ENCODE measurements at places on chromosomes 16 and 17.

GRCh38 chr17:50149417-50150353 lies 792 bp downstream of the PPP1R9B start:
- no peak for DNase-seq

DNA sequence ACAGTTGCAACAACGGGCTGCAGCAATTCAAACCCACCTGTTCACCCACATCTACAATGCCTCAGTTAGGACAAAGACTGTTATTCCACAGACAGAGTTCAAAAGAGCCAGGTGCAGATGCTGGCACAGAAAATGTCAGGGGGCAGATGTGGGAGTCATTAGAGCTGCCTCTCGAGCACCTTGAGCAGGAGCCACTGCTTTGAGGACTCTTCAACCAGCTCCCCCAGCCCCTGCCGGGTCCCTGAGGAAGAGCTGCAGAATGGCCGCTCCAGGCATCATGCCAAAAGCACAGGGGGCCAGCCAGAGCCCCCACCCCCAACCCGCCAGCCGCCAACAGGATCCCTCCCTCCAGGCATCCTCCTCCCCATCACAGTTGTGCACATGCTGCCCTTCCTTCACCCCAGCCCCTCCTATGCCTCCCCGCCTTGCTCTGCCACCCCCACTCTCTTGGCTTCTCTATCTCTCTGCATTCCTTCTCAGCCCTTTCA lies 20.8 kb downstream of the C17orf67 start:
- DNase-seq, result no peak

- DNase-seq, result no peak
Measured at GRCh38 chr17:77303620-77304019, 162.9 kb downstream of the SEC14L1 start.

GRCh38 chr16:13607289-13607688 lies 312.7 kb upstream of the ERCC4 start:
- no peak for DNase-seq

GRCh38 chr17:29018788-29019474 lies 13.1 kb upstream of the SEZ6 start:
- no peak for DNase-seq

GRCh38 chr16:55572439-55572838 lies 6.0 kb downstream of the CAPNS2 start:
- DNase-seq, result no peak

- DNase-seq, result no peak
Measured at GRCh38 chr17:4534515-4534914, 20.7 kb downstream of the MYBBP1A start.

GRCh38 chr17:68052810-68053209 lies 17.3 kb downstream of the KPNA2 start:
- no peak for DNase-seq

DNA sequence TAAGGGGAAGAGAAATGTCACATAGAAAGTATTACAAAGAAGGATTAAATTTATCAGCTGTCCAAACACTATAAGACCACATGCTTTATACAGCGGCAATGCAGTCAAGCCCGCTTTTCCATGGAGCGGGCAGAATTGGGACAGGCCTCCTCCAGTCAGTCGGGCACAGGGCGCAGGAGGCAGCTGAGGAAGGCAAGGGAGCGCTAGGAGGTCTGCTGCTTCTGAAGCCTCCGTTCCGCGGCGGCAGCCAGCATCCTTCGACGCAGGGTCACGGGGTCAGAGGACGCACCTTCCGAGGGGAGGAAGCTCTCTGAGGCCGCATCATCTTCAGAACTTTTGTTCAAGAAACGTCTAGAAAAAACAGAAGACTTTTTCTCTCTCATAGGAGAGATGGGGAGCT lies 62.6 kb downstream of the AMFR start:
- DNase-seq, result no peak

- no peak for DNase-seq
Measured at GRCh38 chr17:44794851-44795413, 35.2 kb downstream of the GJC1 start.

DNA sequence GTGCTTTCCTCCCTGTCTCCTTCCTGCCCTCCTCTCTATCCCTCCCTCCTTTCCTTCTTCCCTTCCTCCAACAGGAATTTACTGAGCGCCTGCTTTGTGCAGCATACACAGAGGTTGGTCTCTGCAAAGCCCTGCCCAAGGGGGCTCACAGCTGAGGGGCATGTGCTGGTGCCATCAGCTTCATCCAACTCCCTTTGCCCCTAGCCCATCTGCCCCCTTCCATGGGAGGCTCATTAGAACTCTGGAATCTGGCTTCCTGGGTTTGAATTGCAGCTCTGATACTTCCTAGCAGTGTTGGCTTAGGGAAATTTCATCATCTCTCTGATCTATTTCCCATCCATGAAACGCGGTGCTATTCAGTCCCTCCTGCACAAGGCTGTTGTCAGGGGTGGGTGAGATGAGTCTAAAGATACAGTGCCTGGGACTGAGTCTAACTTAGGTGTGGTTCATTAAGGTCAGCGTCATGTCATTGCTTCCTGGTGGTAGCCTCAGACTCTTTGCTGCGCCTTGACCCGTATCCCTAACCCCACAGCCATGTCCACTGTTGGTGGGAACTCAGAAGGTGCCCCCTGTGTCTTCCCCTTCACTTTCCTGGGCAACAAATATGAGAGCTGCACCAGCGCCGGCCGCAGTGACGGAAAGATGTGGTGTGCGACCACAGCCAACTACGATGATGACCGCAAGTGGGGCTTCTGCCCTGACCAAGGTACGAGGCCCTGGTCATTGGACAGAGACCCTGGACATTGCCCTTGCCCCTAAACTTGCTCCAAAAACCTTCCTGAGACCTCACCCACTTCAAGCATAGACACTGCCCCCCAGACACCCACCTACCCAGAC lies 10.3 kb downstream of the MMP2 start:
- DNase-seq, result no peak

DNA sequence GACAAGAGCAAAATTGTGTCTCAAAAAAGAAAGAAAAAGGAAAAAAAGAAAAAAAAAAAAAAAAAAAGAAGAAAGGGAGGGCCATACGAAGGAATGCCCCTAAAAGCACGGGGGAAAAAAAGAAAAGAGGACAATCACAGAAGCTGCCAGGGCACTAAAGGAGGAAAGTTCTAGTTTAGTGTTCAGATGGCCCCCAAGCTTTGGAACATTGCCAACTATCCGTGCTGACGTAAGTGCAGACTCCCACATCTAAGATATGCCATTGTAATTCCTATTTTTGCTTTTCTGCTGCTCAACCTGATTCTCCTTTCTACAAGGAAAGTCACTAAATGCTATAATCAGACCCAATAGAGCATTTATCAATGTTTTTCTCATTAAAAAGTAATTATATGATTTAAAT lies 842.1 kb downstream of the KCNJ2 start:
- no peak for DNase-seq

- no peak for DNase-seq
Measured at GRCh38 chr17:50115756-50116155, 14.2 kb downstream of the SAMD14 start.

GRCh38 chr16:13194766-13195165 lies 293.4 kb downstream of the SHISA9 start:
- DNase-seq, result no peak

- DNase-seq, result no peak
Measured at GRCh38 chr17:7235693-7236665, 1.7 kb upstream of the DVL2 start.

DNA sequence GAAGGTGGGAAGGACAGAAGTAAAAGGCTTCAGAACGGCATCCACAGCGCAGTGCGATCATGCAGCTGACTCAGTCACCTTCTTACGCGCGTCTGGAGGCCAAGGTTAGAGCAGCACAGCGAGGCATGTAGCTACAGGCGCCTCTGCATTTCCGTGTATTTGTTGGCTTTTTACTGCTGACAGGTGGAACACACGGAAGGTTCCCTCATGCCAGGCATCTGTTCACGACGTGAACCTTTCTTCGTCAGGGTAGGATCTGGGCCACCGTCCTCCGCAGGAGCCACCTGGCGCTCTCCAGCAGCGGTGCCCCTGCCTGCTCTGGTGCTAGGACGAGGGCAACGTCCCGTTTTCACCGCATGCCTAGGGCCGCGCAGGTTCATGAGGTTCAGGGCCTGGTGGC lies 15.3 kb downstream of the TMEM204 start:
- DNase-seq, result no peak

DNA sequence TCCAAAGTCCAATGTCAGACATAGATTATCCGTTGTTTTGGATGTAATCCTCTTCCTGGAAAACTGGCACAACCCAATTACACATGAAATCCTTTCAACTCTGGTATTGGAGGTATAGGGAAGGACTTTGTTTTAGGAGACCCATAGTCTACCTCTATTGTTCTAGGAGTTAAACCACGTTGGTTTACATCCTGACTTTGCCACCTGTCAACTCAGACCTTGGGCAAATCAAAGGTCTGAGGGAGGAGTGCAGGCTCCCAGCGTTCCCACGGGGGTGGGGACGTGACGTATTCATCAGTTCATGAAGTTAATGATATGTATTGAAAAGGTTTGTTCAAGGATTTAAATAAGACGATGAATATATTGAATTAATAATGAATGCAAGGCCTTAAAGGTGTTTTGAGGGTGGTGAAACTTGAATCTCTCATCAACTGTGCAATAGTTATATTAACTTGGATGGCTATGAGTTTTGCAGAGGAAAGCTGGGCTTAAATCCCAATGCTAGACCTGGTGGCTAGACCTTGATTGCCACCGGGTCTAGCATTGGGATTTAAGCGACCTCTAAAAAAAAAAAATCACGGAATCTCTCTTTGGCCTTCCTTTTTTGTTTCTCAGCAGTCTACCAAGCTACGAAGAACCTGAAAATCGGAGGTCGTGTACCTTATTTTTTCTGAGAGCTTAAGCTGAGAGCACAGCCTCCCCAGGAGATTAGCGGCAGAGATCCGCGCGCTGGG lies 744 bp upstream of the NF1 start:
- no peak for DNase-seq

GRCh38 chr17:6476810-6477179 lies 32.5 kb downstream of the PIMREG start:
- no peak for DNase-seq

DNA sequence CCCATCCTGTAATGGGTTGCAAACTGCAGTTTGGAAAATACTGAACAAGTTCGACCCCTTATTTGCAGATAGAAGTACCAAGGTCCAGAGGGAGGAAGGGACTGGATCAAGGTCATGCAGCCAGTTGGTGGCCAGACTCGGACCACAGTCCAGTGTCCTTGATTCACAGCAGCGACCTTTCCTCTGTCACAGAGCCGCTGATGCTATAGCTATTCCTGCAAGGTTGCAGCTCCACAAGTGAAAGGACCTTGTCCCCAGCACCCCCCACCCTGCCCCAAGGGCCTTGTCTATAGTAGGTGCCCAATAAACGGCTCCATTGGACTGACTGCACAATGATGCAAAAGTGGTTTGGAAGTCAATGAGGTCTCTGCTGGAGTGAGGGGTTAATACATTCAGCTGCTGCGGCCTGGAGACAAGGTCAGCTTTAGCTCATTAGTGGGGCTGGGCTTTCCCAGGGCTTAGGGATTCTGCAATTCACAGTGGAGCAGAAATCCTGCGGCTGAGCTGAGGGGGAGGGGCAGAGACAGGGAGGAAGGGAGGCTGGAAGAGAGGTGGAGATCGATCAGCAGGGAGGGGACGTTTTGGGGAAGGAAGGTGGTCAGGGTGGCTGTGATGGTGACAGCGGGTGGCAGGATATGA lies 13.4 kb upstream of the CRHR1 start:
- no peak for DNase-seq

DNA sequence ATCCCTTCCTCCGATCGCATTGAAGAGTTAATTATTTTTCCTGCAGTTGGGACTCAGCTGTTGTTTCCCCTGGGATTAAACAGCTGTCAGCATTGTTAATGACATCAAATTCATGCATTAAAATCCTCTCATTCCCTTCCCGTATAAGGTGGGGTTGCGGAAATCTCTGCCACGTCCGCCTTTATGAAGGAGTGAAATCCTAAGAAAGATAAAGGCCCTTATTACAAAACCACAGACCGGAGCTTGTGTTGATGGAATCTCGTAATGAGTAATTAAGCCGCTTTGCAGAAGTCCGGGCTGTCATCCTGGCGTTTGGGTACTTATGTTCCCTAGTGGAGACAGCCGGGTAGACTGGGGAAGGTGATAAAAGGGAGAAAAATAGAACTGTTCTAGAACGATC lies 627.6 kb downstream of the MAF start:
- no peak for DNase-seq

DNA sequence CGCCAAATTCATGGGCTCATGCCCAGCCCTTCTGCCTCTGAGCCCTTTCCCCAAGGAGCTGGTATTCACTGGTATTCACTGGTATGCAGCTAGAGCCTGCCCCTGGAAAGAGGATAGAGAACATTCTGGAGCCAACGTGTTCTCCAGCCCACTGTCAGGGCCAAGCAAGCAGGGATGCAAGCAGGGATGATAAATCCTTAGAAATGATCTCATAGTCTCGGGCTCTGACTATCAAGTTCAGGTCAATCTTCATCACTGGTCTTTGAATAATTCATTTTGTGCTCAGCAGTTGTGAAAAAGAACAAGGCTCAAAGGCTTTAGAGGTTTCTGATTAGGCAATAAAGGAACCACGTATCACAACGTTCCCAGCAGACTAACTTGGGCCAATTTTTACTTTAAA lies 57.3 kb downstream of the CACNG5 start:
- no peak for DNase-seq

- no peak for DNase-seq
Measured at GRCh38 chr16:22272870-22273650, 24.1 kb upstream of the POLR3E start.

- no peak for DNase-seq
Measured at GRCh38 chr17:17503566-17504130, 7.5 kb upstream of the RASD1 start.

- DNase-seq, result no peak
Measured at GRCh38 chr16:12557786-12558185, 245.9 kb downstream of the CPPED1 start.

DNA sequence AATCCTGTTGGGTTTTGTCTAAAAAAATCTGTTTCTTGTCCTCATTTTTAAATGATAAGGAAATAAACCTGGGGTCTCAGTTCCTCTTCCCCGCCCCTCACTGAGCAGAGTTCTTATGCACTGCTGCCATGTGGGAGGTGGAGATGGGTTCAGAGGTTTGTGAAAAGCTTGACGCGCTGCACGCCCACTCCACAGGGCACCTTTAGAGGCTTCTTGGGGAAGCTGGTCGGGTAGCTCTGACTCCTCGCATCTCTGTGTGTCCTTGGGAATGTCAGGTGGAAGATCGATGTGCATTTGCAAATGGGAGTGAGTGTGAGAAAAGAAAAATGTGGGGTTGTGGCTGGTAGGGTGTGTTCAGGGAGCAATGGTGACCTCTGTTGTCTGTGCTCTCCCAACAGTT lies 4.7 kb upstream of the ZNHIT3 start:
- DNase-seq, result no peak

DNA sequence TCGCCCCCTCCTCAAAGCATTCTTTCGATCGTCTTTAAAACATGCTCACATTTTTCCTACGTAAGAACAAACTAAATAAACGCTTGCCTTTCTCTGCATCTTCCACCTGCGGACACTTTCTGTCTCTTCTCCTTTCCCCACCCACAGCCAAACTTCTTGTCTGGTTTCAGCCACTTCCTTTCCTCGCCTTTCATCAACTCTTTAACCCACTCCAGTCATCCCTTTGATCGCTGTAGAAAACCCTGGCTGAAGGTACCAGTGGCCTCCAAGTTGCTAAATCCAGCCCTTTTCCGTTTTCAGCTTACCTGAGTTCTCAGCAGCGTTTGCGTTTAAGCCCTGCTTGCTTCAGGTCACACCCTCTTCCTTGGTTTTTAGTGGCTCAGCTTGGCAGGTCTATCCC lies 483 bp downstream of the RPA1 start:
- DNase-seq, result no peak
